ENCODE measurements at places on chromosomes 11 and 22.

- DNase-seq, result no peak
These were observed 43.9 kb downstream of the CCDC34 start for GRCh38 chr11:27319072-27319471.

- DNase-seq, result no peak
These were observed 18.4 kb upstream of the ASCC2 start for GRCh38 chr22:29856496-29856895.

DNA sequence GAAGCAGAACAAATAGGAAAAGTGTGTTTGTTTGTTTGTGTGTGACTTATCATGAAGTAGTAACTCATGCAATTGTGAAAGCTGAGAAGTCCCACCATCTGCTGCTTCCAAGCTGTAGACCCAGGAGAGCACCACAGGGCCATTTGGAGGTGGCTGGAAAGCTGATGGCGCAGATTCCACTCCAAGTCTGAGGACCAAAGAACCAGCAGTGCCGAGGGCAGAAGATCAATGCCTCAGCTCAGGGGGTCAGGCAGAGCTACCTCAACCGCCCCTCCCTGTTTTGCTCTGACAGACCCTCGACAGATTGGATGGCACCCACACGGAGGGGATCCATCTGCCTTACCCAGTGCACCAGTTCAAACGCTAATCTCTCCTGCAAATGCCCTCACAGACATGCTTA is 896.2 kb downstream of the BRD1 start:
- DNase-seq, result no peak

- no peak for DNase-seq
These were observed at the start of gene FBLN1 for GRCh38 chr22:45502215-45503049. Gene FBLN1 (plus strand): TSS chr22:45502883. CDS start chr22:45502986, 103 bp downstream.

DNA sequence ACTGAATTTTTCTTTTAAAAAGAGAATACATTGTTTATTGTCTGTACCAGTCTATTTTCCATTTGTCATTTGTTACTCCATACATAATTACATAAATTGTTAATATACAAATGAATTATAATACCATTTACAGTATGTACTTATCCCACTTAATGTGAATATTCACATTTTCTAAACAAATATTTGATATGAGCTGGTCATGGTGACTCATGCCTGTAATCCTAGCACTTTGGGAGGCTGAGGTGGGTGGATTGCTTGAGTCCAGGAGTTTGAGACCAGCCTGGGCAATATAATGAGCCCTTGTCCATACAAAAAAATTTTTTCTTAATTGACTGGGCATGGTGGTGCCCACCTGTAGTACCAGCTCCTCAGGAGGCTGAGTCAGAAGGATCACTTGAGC is 6.8 kb downstream of the SC5D start:
- DNase-seq, result no peak

GRCh38 chr11:44862558-44863101 is 88.1 kb downstream of the TP53I11 start:
- no peak for DNase-seq

GRCh38 chr11:75474878-75475766 is 42.1 kb upstream of the KLHL35 start:
- DNase-seq, result no peak

DNA sequence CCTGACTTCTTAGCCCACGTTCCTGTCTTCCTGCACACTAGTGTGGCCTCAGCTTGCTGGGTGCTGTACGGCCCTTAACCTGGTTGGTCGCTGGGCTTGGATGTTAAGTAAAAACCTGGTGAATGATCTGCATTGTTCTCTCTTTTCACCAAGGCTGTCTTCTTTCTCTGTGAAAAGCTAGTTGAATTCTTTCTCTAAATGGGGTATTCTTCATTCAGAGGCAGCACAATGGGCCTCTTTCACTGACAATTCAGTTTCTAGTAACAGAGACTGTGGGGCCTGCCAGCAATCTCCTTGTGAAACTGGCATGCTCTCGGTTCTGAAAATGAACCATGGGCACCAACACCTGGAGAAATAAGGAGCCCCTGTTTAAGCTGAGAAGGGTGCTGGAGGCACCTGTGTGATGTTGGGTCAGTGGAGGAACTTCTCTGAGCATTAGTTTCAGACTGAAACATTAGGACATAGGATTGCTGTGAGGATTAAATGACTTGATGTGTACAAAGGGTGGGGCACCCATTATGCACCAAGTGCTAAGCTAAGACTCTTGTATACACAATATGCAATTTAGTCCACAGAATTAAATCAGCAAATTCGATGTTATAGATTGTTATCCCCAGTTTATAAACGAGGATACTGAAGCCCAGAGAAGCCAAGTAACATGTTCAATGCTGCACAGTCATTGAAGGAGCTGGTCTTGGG is 33.1 kb upstream of the ELF5 start:
- no peak for DNase-seq

- DNase-seq, result no peak
These were observed 76.2 kb upstream of the HORMAD2 start for GRCh38 chr22:30004101-30004500.

GRCh38 chr11:33347490-33348125 is 90.4 kb downstream of the HIPK3 start:
- no peak for DNase-seq

DNA sequence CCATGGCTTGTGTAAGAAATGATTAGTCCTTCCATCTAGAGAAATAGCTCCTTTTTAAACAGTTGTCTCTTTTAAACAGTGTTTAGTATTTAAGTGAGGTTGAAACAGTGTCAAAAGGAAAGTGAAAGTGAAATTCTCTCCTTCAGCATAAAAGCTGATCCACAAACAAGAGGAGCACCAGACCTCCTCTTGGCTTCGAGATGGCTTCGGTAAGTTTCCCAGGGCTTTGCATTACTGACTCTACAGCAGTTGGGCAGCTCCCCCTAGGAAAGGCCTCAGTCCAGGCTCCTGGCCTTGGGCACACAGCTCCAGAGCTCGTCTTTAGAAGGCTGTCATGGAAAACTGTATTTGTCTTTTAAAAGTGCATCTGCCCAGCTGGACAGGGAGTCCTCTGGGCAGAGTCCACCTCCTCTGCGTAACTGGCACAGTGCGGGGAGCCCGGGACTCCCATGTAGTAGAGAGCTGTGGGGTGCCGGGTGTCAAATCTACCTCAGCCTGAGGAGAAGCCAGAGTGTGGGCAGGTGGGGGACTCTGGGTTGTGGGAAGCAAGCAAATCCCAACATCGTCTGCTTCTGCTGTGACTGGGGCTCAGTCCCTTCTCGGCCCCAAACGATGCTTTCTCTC is at the start of gene PLAAT4:
Gene PLAAT4 (plus strand): TSS at position 140 of the 624 bp plus-strand sequence. CDS start 61 bp downstream, at position 201.
- no peak for DNase-seq

GRCh38 chr11:11251394-11251970 is 101.6 kb downstream of the CSNK2A3 start:
- DNase-seq, result no peak

GRCh38 chr22:44547371-44547770 is 49.3 kb upstream of the RTL6 start:
- DNase-seq, result no peak

DNA sequence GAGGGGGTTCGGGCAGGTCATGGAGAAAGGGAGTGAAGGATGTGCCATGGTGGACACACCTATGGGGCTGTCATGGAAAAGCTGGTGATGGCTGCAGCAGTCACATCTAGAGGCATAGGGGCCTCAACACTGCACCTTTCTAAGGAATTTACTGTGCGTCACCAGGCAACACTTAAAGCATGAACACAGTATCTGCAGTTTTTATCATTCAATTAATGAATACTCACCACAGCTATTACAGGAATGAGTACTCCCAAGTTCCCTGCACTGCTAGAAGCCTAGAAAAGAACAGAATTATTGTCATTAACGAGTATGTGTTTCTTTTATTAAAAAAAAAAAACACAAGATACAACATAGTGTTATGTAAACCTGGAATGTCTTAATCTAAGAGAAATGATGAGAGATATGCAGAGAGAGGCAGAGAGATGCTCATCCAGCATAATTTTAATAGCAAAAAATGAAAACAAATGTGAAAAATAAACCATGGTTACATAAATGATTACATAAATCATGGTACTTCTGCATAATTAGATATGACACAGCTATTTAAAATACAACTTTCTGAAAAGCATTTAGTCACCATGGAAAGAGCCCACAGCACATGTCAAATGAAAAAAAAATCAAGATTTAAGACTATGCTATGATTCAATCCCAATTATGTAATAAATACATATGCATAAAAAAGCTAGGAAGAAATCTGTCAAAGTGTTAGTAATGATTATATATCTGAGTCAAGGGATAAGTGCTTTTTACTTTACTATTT is 19.2 kb downstream of the SERPIND1 start:
- DNase-seq, result no peak

DNA sequence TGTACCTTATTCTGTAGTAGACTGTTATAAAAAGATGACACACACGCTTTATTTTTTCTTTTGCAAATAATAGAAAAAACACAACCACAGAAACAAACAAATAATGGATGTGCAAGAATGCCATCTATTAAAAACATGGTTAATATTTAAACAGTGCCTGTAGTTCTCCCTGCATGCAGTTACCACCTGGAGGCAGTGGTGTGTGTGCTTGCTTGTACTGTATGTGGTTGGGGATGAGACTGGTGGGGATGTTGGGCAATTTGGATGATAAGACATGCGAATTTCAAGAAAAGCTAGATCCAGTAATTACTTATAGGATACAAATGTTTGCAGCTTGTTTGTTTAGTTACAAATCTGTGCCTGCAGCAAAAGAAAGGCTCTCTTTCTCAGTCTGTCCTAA is 3.6 kb downstream of the C11orf87 start:
- no peak for DNase-seq

GRCh38 chr11:45396394-45396793 is 110.3 kb upstream of the SYT13 start:
- no peak for DNase-seq

- peak; percentile 82 for DNase-seq
These were observed 9.8 kb downstream of the TRAF6 start for GRCh38 chr11:36500315-36500721.

Data from pulmonary artery endothelial cell (primary cell).